ENCODE measurements at places on chromosomes 1 and 21.

DNA sequence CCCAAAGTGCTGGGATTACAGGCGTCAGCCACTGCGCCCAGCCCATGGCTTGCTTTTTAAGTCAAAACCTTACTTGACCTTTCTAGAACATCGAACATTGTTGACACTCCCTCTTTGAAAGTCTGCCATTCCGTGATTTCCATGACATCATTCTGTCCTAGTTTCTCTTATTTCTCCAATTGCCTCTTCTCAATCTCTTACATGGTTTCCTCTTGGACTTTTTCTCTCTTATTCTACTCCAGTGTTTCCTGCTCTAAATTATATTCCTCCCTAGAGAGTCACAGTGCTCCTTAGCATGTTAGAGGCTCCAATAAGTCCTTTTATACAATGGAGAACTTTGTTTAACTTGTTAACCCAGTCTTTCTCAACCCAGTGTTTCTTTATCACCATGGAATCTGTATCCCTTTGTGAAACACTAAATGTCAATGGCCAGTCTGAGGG lies 25.5 kb downstream of the JAM2 start:
- no peak for DNase-seq

GRCh38 chr21:44298301-44298700 lies 1.6 kb upstream of the PFKL start:
- DNase-seq: no peak

DNA sequence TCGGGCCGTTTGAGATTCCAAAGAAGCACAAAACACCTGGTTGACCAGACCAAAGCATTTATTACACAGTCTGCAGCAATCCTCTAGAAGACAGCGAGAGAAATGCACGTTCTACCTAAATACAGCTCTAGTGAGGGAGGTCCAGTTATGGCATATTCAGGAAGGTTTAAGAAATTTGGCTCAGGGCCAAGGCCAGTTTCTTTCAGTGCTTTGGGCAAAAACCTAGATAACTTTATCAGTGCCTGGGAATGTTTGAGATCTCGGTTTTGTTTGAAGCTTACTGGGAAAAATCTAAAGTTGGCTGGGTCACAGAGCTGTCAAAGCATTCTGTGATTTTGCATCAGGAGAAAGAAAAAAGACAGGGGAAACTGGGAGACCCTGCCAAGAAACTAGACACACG lies 514.0 kb upstream of the TMPRSS15 start:
- DNase-seq: no peak

DNA sequence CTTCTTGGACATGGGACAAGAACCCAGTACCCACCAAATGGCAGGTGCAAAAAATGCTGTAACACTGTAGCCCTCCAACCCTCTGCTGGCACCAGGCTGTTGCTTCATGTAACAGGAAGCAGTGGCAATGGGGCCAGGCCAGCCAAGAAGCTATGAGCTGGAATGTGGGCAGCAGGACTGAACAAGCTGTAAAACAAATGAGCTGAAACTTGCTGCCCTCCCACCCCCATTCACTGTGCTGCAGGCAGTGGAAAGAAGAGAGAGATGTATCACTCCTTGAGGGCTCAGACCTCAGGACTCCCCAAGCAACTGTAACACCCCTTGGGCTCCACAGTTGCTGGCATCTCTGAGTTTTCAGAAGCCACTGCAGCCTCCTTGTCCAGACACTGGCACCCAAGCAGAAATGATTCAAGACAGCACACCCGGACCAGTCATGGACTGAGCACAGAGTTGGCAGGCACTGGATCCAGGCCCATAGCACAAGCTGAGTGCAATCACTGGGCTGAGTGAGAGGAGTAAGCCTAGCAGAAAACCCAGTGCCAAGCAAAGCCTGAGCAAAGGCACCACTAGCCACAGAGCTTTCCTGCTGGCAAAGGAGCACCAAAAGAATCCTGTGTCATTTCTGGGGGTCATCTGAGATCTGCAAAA lies 321.4 kb upstream of the CXADR start:
- DNase-seq: no peak

DNA sequence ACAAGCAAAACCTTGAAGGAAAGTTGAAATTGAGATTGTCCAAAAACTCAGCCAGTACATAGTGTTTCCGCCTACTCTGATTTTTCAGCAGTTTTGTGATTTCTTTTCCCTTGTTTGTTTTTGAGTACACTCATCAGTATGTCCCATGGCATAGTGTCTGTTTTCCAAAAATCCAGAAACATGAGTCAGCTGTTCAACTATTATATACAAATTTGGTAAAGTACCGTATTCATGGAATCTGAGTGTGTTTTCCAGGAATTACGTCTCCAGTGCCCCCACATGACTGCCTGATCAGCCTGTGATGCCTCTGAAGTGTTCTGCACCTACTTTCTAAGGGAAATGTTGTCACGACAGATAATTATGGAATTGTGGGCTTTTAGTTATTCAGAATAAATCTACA lies 186.8 kb downstream of the LTN1 start:
- no peak for DNase-seq

- no peak for DNase-seq
Observed at GRCh38 chr21:36959020-36959835, 7.2 kb downstream of the HLCS start.

Measured in activated CD4-positive, alpha-beta T cell treated with anti-CD3 and anti-CD28 coated beads for 24 hours (primary cell).